ENCODE measurements at places on chromosomes 7 and 10.
A peak's percentile ranks its signal among the peaks of the same experiment; 100 is the strongest.

DNA sequence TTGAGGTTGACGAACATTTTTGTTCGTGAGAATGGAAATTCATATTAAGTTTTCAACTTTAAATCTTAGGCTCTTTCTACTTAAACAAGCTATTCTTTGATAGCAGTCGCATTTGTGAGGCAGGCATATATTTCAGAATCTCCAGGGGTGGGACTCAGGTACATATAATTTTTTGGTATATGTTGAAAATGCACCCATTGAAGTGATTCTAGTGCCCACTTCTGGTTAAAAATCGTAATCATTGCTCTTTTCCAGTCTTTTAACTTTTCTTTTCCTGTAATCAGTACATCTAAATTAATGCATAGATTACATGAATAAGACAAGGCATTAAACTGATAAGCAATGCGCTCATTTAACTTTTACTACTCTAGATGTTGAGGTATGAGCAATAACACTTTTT, 67.8 kb downstream of the ZNRF2 start:
- no peak for DNase-seq

- DNase-seq = no peak
Measured at GRCh38 chr10:120962756-120963593, 111.8 kb downstream of the WDR11 start.

GRCh38 chr10:93867525-93867924, 26.3 kb upstream of the SLC35G1 start:
- DNase-seq = no peak

DNA sequence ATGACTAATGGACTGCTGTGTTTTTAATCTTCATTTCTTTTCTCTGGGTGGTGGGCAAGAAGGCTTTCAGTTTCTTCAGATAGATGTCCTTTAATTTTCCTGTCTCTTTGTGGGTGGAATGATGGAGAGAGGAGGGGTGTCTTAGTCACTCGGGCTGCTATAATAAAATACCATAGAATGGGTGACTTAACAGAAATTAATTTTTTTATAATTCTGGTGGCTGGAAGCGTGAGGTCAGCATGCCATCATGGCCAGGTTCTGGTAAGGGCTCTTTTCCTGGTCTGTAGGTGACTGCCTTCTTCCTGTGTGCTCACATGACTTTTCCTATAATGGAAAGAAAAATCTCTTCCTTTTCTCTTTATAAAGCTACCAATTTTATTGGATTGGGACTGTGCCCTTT, 6.3 kb downstream of the RSBN1L start:
- no peak for DNase-seq

DNA sequence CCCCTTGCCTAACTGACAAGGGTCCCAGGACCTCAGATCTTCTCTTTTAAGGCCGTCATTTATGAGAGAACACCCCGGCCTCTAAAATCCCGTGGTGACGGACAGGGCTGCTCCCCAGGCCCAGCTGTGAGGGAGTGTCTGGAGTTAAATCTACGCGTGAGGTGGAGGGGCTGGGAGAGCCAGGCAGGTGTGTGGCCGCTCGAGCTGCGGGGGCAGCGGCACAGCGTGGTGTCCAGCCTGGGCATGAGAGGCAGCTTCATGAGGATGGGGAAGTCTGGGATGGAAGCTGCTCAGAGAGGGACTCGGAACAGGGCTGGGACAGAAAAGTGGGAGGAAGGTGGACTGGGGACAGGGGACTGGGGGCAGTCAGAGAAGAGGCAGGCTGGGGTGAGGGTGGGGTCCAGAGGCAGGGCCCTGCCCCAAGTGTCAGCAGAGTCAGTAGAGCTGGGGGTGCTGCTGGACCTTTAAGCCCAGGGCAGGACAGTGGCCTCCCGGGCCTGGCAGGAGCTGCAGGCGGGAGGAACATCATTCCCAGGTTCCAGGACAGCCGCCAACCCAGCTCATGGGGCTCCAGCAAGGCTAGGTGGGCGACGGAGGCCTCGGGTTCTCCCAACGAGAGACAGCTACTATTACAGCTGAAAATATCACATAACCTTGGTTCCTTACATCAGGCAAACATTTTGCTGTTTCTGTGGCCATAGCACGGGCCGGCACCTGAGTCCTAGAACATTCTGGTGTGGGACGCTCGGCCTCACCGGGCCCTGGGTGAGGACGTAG, 55.2 kb downstream of the JAKMIP3 start:
- no peak for DNase-seq

DNA sequence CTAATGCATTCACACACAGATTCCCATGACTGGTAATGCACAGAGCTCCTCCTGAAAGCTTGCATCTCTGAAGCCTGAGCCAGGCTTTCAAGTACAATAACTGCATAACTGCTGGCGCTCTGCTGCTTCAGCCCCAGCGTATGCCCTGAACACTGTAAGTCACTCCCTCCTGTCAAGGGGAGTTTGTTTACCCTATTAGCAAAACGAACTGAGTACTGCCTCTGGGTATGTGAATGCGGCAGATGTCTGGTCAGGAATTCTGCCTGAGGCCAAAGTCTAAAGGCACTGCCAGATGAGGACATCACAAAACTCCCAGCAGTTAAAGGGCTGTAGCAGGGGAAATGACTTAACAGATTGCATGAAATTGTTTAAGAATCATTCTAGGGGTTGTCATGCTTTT, 97.7 kb downstream of the NRCAM start:
- no peak for DNase-seq

DNA sequence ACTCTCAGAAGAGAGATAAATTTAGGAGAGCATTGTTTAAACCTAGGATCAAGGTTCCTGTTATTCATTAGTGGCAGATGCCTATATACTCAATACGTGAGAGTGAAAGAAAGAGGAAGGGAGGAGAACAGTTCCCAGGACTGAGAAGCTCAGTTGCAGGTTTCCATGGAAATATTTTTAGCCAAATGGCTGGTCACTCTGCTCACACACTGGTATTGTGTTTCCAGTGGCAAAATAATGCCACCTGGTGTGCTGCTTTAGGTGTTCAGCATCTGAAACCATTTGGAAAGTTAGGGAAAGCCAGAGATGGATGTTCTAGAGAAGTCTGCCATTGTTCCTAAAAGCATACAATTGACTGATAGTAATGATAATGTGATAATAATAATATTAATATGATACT, 827.7 kb downstream of the SORCS3 start:
- no peak for DNase-seq

DNA sequence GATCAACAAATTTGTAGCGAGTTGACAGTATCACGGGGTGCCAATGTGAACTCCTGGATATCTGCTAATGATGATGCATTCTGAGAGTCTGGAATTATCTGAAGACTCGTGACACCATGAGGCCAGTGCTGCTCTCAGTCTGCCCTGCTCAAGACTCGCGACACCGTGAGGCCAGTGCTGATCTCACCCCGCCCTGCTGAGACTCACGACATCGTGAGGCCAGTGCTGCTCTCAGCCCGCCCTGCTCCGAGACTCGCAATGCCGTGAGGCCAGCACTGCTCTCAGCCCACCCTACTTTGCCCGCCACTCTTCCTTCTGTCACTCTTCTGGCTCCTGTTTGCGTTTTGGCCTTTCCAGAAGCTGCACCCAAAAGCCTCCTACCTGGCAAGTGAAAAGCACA, 411.8 kb downstream of the PTPRN2 start:
- no peak for DNase-seq

DNA sequence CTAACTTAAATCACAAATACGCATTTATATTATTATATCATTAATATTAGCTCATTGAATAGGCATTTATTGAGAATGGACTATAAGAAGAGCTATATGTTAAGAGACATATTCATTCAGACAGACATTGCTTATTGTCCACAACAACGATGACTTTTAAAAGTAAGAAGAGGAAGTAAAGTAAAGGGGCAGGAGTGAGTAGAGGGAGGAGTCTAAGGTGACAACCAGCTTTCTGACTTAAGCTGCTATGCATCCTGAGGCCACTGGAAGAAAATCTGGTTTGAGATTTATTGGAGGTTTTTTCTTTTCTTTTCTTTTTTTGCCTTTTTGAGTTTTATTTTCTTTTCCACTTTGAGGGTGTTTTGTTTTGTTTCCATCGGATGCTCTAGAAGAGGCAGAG, 723.5 kb downstream of the GRM8 start:
- DNase-seq = no peak

GRCh38 chr7:128309976-128310375, 33.7 kb downstream of the RBM28 start:
- DNase-seq = no peak

DNA sequence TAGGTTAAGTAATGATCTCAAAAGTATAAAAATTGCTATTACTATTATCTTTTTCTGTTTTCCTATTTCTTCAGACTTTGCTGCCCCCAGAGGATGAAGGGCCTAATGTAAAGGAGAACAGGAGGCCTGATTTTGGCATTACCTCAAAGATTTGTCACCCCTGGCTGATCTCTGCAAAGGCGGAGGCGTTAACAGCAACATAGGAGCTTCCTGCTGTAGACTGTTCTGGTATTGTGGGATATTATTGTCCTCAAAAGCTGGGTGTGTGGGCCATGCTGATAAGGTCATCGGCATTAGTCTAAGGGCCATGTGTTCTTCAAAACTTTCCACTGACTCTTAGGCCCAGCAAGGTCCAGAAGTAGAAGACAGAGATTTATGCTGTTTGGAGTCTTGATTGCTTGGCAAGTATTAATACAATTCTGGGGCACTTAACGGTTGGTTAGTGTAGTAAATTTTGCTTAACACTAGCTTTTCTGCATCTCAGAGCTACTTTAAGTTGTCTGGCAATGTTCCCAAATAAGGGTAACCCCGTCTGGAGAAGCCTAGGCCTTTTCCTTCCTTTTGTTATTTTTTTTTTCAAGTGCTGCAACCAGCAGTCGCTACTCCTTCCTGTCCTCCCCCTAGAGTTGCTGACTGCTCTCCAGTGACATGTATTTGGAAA, 14.0 kb upstream of the ENTPD1 start:
- DNase-seq = no peak

GRCh38 chr7:17005271-17005670, 123.5 kb upstream of the AGR3 start:
- DNase-seq = no peak

- no peak for DNase-seq
Measured at GRCh38 chr7:115007751-115008150, 85.9 kb downstream of the MDFIC start.

DNA sequence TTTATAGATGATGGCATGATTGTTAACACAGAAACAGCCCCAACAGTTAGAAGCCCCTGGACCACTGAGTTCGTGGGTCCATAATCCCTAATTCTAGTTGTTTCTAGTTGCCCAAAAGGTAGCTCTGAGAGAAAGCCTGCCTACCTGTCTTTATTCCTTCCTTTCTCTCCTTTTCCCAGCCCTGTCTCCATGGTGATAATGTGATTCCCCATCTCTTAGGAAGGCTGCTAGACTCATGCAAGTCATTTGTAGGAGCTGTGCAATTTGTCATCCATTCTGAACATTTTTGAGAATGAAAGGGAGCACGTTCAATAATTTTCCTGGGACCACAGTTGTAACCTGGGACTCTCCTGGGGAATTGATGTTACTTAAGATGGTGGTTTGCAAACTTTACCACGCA, 183.4 kb downstream of the EMX2 start:
- no peak for DNase-seq

GRCh38 chr10:63548860-63549259, 27.7 kb downstream of the REEP3 start:
- DNase-seq = no peak

GRCh38 chr10:119608316-119609155, 11.8 kb upstream of the TIAL1 start:
- DNase-seq = no peak

DNA sequence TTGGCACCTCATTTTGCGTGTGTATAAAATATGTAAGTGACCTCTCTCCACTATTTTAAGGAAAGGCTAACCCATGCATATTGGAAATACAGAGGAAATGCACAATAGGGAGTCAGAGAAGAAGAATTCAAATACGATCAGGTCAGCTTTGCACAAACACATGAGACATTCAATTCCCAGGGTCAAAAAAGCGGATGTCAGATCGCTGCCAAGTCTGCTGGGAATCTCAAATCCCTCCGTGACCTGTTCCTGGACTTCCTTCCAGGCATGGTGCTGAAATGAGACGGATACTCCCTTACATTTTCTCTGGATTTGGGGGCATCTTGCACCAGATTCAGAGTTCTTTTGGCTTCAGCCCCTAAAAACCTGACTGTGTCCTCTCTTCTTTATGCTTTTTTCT, 91.9 kb upstream of the PRKCQ start:
- DNase-seq = no peak

DNA sequence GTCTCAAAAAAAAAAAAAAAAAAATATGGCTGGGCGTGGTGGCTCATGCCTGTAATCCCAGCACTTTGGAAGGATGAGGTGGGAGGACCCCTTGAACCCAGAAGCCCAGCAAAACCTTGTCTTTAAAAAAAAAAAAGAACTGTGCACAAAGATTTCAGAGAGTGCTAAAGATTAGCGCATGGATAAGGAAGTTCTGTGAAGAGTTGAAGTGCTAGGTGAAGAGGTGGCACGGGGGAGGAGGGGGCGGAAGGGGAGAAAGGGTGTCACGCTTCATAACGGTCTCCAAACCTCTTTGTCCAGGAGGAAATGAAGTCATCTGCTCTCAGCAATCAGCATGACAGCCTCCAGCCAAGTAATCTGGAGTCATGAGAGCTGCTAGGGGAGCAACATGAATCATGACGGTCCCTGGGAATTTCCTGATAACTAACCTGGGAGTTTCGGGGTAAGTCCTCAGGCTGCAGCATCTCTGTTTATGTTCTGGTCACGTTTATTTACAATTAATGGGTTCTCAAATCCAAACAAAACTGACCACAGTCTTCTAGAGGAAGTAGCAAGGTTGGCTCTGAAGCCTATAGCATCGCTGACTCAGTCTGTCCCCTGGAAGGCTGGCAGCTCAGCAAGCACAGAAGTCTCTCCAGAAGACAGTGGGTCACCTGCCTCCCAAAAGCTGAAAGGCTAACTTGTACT, 1.9 kb upstream of the PLAU start:
- peak; percentile 19 for DNase-seq

DNA sequence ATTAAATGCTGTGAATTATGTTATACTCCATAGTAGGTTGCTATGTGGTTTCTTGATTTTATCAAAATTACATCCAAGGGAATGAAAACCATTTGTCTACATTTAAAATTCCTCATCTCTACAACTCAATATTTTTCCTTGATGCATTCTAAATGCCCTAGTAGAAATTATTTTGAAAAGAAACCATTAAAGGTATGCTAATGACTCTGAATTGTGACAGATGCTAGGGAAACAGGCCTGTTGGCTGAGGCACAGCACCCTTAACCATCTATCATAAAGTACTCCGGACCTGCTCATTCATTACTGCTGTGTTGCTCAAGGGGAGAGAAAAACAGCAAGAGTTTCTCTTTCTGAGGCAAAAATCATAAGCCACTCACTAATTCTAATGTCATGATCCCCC, 131.2 kb downstream of the CHCHD3 start:
- no peak for DNase-seq

DNA sequence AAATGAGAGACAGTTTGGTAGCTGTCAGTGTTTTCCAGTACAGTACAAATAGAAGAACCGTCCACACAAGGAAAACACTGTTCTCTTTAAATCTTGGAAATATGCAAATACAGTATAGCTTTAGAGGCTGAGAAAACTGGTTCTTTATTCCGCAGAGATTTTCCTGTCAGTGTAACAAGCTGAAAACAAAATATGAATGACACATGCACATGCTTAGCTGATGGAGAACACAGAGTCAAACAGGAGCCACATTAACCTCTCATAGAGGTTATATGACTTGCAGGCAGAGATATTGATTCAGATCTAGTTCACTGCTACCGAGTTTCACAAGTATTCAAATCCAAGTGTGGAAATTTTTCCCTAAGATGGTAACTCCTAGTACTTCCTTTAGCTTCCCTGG, 135.2 kb upstream of the C1QL3 start:
- no peak for DNase-seq

- no peak for DNase-seq
Measured at GRCh38 chr10:119801998-119802538, 70.6 kb downstream of the MCMBP start.
